Stimulated activated CD4-positive, alpha-beta T cell treated with anti-CD3 and anti-CD28 coated beads, Interleukin-12 subunit alpha, Interleukin-12 subunit beta, amount 100 ng/mL, for 4 hours (primary cell): ENCODE measurements at places on chromosomes 5 and 9.

DNA sequence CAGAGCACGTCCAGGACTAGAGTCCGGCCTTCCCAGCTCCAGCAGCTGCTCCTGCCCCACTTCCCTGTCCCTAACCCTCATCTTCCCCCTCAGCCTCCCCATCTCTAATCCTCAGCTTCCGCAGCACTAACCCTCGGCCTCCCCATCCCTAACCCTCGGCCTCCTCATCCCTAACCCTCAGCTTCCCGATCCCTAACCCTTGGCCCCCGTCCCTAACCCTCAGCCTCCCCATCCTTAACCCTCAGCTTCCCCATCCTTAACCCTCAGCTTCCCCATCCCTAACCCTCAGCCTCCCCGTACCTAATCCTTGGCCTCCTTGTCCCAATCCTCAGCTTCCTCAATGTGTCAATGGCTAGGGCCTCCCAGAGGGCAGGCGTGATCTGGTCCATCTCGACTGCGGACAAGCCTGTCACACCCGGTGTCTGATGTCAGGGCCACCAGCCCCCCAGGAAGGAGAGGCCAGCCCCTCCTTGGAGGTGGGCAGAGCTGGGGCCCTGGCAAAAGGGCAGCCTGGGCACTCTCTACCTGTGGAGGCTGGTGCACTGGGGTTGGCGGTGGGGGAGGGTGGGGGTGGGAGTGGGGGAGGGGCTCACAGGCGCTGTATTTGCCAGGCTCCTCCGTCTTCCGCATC is 1.4 kb downstream of the OBP2B start:
- DNase-seq: no peak

DNA sequence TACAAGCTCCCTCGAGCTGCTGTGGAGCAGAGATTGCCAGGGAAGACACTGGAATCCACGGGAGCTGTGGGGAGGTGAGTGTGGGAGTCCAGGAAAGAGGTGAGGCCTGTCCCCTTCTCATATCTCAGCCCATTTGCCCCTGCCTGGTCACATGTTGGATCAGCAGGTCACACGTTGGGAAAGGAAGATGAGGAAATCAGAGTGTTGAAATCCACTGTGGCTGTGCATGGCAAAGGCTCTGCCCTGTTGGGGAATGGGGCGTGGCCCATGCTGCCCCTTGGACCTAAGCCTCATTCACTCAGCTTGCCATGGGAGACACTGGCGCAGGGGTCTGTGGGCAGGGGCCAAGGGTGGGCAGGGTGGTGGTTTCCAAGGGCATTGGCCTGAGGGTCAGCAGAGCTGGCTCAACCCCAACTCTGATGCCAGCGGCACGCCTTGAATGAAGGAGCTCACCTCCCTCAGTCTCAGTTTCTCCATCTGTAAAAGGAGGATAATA is 85.4 kb upstream of the CPEB4 start:
- no peak for DNase-seq

DNA sequence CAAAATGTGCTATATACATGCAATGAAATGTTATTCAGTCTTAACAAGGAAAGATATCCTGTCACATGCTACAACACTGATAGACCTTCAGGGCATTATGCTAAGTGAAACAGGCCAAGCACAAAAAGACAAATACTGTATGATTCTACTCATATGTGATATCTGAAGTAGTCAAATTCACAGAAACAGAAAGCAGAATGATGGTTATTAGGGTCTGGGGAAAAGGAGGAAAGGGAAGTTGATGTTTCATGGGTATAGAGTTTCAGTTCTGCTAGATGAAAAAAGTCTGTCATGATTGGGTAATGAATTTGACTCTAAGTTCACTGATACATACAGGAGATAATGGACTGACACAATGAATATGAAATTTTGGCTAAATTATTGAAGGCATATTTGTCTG is 11.2 kb upstream of the RIC1 start:
- no peak for DNase-seq

GRCh38 chr5:96788112-96788749 is 19.5 kb downstream of the ERAP1 start:
- no peak for DNase-seq

GRCh38 chr5:18546591-18546990 is 912.3 kb downstream of the TAF11L14 start:
- DNase-seq: no peak

GRCh38 chr9:111154081-111154562 is 115.9 kb upstream of the LPAR1 start:
- DNase-seq: no peak

DNA sequence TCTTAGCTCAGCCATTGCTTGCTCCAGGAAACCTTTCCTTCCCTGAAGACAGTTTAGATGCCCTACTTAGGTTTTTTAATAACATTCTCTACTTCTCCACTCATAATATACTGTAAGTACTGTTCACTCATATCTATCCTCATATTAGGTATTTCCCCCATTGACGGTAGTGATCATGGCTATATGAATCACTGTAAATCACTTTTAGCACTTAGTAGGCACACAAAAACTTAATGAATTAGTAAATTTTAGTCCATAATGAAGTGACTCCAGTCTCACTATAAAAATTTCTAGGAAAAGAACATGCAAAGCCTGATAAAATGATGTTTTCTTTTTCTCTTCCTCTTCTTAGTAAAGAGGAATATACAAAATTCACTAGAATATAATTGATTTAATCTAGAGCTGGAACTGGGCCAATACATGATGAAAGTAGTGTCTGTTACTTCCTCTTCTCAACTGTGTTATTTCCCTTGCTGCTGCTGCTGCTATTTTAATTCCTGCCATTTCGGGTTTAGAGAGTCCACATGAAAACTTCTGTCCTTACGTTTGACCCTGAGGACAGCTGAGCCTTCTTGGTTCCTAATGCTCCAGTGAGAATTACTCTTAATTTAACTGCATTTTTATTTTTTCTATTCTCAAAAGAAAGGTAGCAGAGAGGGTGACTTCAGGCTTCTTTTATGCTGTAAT is 73.5 kb downstream of the LNPEP start:
- DNase-seq: no peak

DNA sequence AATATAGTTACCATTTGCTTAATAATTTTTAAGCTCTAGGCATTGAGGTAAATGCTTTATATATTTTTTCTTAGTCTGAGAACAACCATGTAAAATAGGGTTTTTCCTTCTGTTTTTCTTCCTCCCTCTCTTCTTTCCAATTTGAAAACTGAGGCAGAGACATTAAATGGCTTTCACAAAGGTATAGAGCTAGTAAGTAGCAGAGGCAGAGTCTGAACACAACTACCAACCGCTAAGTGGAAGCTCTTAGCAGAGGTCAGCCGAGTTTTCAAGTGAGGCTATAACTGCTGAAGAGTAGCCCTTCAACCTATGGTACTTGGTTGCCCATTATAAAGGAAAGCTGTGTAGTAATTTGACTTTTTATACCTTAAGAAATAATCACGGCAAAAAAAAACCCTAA is 187.1 kb downstream of the MEF2C start:
- DNase-seq: no peak

GRCh38 chr5:57761513-57761912 is 278.9 kb upstream of the ACTBL2 start:
- no peak for DNase-seq

DNA sequence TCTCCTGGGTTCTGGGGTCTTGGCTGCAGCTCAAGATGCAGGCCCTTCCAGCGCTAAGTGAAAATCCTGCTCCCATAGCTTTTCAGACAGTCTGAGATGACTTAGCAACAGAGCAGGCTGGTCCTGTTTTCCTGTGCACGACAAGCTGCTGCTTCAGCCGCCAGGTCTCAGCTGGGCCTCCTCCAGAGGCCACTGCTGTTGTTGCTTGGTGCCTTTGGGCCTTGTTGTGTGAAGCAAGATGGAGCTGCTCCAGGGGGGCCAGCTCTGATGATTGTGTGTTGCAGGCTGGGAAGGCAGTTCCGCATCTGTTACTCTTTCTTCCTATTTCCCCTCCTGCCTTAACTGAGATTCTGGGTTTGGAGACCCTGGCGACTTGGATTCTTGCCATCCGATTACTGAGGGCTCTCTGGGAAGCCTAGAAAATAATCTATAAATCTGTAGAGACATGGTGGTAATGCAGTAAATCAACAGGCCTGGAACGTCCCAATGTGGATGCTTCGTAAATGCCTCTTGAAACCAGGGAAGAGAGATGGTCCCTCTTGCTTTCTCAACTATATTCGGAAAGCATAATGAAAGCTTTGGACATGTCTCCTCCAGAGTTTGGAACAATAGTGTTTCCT is 3.2 kb downstream of the MAP1B start:
- DNase-seq: no peak

DNA sequence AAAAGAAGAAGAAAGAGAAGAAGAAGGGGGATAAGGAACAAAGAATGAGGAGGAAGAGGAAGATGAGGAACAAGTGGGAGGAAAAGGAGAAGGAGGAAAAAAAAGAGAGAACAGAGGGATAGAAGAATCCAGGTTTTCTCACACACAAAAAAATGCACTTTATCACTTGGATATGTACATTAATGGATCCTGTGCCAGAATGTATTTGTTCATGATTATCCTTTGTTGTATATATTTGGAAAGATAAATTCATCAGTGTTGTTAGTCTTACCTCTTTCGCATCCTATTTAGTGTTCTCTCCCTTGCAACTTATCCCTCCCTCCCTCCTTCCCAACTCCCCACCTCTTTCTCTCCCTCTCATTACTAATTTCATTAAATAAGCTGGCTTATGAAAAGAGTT is 298.8 kb downstream of the SLCO4C1 start:
- DNase-seq: no peak

GRCh38 chr9:136592666-136593065 is 46.8 kb upstream of the NOTCH1 start:
- no peak for DNase-seq

GRCh38 chr5:167936022-167936421 is 355.4 kb upstream of the WWC1 start:
- DNase-seq: no peak

GRCh38 chr9:114324492-114324891 is 1.6 kb downstream of the ORM1 start:
- no peak for DNase-seq
